RWPE1 (cell line): ENCODE measurements at places on chromosomes 2 and 18.

GRCh38 chr2:36708041-36708741, 11.7 kb downstream of the VIT start:
- DNase-seq: peak; percentile 14

DNA sequence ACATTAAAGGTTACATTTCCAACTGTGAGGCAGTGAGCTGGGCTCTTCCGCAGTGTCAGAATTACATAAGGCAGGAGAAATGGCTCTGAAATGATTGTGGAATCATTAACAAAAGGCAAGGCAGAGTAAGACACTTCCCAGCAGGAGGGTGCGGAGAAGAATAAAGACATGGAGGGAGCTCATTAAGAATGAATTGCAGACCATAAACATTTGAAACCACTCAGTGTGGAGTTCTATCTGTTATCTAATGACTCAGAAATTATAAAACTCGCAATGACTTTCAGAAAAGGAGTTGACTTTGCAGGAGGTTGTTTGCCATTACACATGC, 77.0 kb downstream of the SMIM21 start:
- no peak for DNase-seq

GRCh38 chr2:48449073-48449840, 80.7 kb upstream of the STON1 start:
- DNase-seq: no peak

- no peak for DNase-seq
Measured at GRCh38 chr18:3066341-3067110, 53.6 kb upstream of the LPIN2 start.

- no peak for DNase-seq
Measured at GRCh38 chr2:154776825-154777224, 78.3 kb downstream of the KCNJ3 start.

- DNase-seq: no peak
Measured at GRCh38 chr2:96693286-96694200, 46.3 kb downstream of the LMAN2L start.

- DNase-seq: no peak
Measured at GRCh38 chr2:102230410-102230909, 43.6 kb downstream of the IL1RL2 start.

DNA sequence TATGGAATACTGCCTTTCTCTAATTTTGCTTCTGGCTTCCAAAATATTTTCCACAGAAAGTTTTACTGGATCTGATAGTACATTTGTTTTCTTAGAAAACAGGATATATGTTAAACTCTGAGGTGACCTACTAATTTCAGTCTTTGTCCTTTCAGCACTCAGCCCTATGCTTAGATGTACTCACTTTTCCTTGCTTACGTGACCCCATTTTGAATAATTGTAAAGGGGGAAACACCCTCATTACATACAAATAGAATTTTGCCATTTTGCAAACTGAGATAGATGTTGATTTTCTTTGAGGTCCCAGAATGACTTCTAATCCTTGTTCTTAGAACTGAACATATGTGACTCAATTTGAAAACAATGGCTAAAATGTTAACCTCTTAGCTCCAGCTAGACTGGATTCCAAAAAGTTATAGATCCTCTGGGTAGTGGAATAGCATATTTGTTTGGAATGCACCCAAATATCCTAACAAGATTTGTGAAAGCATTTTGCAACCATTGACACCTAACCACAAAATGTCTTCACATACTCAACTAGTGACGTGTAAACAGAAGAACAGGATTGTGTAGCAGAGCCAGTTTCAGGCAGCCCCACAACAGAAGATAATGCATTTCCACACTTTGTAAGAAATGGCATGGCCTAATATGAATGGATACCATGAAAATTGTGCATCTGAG, 44.8 kb upstream of the EHBP1 start:
- peak; percentile 65 for DNase-seq

DNA sequence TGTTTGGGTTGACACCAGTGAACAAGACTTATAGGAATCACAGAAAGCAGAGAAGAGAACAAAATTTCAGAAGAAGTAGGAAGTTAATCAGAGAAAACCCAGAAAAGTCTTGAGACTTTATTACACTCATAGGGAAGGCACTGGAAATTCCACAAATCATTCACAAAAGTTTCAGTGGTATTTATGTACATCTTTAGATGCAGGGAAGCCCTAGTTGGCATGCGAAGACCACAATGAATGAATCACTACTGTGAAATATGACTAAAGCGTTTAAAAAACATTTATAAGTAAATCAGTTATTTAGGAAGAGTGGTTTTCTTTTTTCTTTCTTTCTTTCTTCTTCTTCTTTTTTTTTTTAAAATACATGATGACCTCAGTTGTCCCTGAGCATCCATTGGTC, 105.1 kb downstream of the NUP35 start:
- no peak for DNase-seq

DNA sequence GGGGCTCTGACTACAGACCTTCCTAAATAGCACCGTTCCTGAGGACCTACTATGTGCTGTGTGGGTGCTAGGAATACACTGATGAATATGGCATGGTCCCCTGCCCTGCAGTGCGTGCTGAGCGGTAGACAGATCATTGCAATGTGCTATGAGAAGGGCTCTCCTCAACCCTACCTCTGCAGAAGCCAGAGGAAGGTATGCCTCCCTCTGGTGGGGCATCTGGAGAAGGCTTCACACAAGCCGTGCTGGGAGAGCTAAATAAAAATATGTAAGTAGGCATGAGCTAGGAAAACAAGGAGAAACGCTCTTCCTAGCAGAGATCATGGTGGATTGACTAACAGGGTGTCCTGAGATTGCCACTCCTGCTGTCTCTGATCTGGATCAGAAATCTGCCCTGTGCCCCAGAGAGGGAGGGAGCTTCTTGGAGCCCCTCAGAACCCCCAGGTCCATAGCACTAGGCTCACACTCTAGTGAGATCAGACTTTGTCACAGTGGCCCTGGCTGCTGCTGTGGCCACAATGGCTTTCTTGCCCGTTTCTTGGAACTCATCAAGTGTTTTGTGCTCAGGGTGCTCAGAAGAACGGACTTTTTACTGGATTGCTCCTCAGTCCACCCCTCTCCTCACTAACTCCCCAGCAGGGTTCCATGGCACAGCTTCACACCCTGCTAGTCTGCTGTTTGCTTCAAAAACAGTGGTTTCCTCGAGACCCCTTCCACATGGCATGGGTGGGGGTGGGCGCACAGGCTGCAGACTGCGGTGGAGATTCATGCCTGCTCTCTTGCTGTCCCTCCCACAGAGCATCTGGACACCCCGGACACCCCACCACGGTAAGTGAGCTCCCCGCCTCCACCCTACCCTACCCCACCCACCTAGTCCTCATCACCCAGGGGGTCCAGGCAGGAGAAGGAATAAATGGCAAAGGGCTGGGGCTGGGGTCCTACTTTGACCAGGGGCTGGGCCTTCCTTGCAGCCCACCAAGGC, 14.2 kb downstream of the SIGLEC15 start:
- no peak for DNase-seq

DNA sequence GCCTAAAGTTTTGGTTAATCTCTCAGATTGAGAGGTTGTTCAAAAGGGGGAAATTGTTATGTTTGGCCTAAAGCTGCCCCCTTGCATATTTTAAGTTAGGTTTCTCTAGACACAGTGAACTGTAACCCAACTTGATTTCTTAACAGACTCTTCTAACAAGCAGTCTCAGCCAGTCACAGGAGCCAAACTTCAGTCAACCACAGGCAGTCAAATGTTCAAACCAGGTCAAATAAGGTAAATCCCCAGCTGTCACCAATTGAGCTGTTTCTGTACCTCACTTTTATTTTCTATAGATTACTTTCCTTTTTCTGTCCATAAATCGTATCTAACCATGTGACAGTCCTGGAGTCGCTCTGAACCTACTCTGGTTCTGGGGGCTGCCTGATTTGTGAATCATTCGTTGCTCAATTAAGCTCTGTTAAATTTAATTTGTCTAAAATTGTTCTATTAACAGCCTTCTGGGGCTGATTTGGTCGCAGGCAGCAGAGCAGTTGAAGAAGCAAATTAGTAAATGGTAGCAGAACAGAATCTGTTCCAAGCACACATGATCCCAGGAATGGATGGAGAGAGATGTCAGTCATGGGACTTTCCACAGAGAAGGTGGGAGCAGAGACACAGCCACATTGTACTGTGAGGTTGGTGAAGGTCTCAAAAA, 16.4 kb upstream of the NFU1 start:
- no peak for DNase-seq

DNA sequence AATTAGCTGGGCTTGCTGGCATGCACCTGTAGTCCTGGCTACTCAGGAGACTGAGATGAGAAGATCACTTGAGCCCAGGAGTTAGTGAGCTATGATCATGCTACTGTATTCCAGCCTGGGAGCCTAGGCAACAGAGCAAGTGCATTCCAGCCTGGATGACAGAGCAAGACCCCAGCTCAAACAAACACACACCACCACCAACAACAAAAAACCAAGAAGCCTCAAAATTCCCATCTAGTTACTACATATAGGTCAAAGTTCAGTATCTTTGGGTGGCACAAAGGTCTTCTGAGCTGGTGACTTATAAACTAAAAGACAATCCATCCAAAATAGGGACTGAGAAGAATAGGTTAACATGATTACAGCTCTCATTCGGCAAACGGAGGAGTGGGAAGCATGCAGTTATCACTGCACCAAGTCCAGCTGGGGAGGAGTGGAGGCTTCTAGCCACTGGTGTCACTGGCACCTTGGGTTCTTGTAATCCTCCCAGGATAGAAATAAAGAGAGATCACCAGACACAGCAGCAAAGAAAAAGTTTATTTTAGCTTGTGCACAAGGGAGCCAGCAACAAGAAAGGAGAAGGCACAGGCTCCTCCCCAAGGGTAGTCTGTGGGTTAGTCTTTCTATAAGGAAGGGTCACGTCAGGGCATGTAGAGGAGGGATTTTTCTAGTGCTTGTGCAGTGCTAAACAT, 57.4 kb downstream of the SH2D6 start:
- no peak for DNase-seq

DNA sequence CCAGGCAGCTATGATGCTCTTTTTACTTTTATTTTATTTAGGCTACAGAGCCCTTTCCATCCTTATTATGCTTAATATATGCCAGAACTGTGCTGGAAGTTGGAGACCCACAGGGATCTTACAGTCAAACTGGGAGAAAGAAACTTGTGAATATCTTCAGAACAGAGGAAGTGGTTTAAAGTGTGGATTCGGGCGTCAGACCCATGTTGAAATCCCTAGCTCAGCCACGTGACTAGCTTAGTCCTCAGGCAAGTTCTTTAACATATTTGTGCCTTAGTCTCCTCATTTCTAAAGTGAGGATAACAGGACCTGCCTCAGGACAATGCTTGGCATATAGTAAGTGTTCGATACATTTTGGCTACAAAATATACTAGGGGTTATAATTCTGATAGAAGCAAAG, 59.1 kb downstream of the MAP3K20 start:
- DNase-seq: peak; percentile 53

GRCh38 chr18:50092245-50092805, 102.6 kb downstream of the MYO5B start:
- DNase-seq: no peak

DNA sequence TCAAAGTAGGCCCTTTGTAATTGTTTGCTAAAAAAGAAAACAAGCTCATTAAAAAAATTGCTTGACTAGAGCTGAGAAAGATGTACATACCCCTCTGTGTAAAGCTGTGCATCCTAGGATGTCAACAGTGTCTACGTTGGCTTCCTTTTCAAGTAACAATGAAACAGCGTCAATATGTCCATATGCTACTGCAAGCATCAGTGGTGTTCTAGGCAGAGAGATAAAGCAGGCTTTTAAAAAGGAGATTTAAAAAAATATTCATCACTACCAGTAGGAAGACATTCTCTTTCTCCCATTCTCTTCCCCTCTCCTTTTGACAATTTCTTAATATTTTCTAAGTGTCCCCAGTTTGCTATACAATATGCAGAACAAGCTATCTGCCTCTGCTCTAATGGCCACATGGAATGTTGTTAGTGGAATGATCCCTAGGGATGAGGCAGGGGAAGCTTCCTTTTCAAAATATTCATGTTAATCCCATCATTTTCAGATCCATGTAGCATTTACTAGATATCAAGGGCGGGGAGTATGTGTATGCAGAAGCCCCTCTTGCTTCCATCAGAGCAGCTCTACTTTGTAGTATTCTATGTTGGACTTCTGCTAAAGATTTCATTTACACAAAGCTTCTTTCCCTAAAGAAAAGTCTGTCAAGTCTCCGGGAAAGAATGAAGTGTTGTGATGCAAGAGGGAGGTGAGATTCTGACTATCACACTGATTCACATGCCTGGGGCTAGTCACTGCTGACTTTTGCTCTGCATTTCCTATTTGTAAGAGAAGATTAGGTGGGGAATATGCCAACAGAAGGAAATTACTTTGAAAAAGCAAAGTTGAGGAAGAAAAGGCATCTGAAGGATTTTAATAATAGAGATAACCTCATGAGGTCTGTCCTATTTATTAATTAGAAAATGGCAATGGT, 81.5 kb upstream of the PGAP1 start:
- peak; percentile 66 for DNase-seq

DNA sequence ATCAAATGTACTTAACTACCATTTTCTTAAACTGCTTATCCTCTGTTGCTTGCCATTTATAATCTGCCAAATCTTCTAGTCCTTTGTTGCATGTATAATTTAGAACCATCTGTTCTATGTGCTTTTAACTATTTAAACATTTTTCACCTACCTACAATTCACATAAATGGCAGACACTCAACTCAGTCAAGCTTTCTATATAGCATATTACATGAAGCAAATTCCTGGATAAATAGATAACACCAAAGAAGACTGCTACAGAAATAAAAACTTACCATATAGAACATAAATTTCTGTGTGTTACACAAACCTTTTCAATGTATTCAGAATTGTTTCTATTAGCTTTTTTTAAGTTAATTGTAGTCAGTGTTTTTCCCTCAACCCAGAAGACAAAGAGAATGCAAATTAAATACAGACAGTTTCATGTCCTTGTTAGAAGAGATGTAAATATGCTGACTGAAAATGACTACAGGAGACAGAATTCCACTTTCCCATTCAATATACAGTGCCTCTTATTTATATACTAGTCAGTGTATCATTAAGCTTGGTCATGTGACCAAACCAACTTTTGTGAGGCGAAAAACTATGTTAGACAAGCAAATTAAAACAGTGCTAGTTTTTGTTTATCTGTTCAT, 2.6 kb downstream of the BAZ2B start:
- DNase-seq: no peak

GRCh38 chr18:31685097-31686082, 1.0 kb upstream of the B4GALT6 start:
- DNase-seq: peak; percentile 36

GRCh38 chr2:228700638-228701037, 519.2 kb upstream of the SPHKAP start:
- DNase-seq: peak; percentile 2

DNA sequence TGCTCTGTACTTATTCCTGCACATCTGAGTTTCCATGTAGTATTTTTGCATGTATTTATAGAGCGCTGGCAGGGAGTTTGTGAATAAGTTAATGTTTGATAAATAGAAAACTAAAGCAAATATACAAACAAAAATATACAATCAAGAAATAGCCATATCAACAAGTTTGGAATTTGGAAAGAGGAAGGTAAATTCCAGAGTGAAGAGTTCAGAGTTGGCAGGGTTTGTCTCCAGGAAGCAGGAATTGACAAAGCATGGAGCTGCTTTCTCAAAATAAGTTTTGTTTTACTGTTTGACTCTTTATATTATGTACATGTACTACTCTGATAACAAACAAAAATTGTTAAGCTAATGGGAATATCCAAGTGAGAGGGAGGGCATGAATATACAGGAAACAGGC, 80.3 kb downstream of the SPOPL start:
- no peak for DNase-seq

- no peak for DNase-seq
Measured at GRCh38 chr2:184394642-184395041, 203.7 kb upstream of the ZNF804A start.
